ENCODE measurements at places on chromosomes 13 and 19. TPM values are rescaled to one million over a fixed set of nuclear protein-coding genes. Genes with fewer than 3 reads are reported as not detected.

The KCNJ14 gene
- 1.6 TPM for total RNA-seq

The ZNF132 gene
- 6.2 TPM for total RNA-seq

DNA sequence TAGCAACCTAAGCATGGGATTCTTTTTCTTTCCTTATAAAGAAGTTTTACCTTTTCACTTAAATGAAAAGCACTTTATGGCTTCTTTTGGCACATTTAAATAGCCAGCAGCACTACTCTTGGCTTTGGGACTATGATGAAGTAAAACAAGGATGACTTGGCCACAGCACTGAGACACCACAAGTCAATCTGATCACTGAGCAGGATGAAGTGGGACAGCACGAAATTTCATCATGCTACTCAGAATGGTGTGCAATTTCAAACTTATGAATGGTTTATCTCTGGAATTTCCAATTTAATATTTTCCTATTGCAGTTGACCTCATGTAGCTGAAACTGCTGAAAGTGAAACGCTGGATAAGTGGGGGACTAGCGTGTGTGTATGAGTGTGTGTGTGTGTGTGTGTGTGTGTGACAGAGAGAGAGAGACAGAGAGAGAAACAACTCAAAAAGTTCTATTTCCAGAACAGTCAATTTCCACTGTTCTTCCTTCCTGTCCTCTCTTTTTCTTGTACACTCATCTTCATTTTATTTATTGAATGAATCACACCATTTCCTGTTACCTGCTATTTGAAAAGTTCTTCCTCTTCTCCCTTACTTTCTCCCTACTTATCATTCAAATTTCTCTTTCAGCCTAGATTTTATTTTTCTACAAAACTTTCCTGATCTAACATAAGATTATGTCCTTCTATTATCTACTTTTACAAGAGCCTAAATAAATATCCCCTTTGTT lies 414.2 kb upstream of the MIR17HG start:
- DNase-seq, result no peak

GRCh38 chr13:71759651-71760511 lies 107.1 kb downstream of the DACH1 start:
- no peak for DNase-seq

The MBD3L3 gene
- total RNA-seq, result not detected

GRCh38 chr13:45327253-45327955 lies 13.6 kb downstream of the TPT1 start:
- DNase-seq, result no peak

DNA sequence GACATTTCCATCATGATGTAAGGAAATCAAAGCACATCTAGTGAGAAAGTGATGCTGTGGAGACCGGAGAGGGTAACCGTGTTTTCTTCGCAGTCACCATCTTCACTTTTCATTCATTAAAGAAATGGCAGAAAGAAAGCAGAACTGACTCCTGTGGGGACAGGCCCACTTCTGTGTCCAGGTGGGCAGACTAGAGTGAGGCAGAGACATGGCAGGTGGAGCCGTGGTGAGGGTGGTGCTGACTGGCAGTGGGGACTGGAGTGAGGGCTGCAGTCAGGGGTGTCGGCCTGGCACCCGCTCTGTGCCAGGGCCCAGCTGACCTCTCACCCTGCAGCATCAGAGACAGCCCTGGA lies 71.4 kb upstream of the MCF2L start:
- no peak for DNase-seq

DNA sequence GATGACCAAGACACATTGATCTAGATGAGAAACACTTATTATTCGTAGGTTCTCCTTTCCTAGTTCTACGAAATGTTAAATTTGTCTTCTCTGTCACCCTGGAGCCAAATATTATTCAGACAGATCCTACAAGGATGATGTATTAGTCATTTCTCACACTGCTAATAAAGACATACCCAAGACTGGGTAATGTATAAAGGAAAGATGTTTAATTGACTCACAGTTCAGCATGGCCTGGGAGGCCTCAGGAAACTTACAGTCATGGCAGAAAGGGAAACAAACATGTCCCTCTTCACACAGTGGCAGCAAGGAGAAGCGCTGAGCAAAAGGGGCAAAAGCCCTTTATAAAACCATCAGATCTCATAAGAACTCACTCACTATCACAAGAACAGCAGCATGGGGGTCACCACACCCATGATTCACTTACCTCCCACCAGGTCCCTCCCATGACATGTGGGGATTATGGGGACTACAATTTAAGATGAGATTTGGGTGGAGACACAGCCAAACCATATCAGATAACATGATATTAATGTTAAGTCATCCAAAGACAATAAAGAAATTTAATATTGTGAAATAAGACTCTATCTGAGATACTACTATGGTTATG lies 1248.8 kb upstream of the SLC10A2 start:
- DNase-seq, result no peak

All from breast epithelium (tissue), 4 donors.